Progenitor cell of endocrine pancreas (in vitro differentiated cells): ENCODE measurements at places on chromosomes 4 and X.

DNA sequence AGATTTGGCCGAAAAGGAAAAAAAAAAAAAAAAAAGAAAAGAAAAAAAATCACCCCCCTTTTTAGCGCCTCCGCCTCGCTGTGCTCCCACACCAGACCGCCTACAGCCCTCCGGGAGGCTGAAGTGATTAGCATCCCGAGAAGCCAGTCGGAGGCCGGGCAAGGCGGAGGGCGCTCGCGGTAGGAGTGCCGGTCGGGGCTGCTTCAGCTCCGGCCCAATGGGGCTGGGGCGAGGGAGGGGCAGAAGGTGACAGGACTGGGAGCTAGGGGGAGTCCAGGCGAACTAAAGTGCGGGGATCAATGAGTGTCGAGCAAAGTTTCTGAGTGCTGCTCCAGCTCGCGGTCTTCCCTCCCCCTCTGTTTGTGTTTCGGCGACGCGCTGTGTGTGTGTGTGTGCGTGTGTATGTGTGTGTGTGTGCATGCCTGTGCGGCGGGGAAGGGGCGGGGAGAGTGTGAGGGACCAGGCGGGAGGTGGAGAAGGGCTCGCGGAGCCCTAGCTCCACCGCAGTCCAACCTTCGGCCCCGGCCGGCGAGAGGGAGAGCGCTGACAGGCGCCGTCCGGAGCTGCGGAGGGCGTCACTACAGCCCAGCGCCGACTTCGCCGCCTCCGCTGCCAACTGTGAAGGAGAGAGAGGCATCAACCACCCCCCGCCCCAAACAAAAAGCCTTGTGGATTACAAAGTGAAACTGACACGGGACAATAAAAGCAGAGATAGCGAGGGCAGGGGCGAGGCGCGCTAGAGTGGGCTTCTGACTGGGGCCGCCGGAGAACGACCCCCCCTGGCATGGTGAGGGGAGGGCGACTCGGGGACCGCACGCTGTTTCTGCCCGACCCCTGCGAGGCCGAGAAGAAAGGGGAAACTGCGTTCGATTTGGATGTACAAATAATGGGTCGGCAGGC lies at the start of gene FAT4:
Gene FAT4 (plus strand): TSS at position 280 of the 900 bp plus-strand sequence. CDS start 1,457 bp downstream, outside the sequence.
- H3K27me3 ChIP-seq, result peaks cover 37% of the 10 kb centered on the region
- H3K36me3 ChIP-seq, result no peaks in the 10 kb centered on the region
- peaks cover 18% of the 10 kb centered on the region for H3K4me1 ChIP-seq
- H3K27ac ChIP-seq, result peak within 1 kb of the TSS; percentile 96
- peak within 1 kb of the TSS; percentile 91 for H3K4me3 ChIP-seq

- no peaks in the 10 kb centered on the region for H3K27me3 ChIP-seq
- no peaks in the 10 kb centered on the region for H3K4me1 ChIP-seq
- H3K27ac ChIP-seq, result no peak overlapping the region
- no peak for DNase-seq
Observed at GRCh38 chrX:11960031-11960430, 178.2 kb upstream of the FRMPD4 start.

GRCh38 chrX:18702362-18703195 lies 4.9 kb upstream of the PPEF1 start:
- no peak overlapping the region for H3K27ac ChIP-seq
- peaks cover 4% of the 10 kb centered on the region for H3K4me1 ChIP-seq
- DNase-seq, result no peak
- no peaks in the 10 kb centered on the region for H3K27me3 ChIP-seq
- no peak overlapping the region for H3K4me3 ChIP-seq

GRCh38 chr4:162869157-162869556 lies 297.5 kb downstream of the NAF1 start:
- H3K4me1 ChIP-seq, result peaks cover under 1% of the 10 kb centered on the region
- no peaks in the 10 kb centered on the region for H3K36me3 ChIP-seq
- no peak overlapping the region for H3K4me3 ChIP-seq
- H3K27me3 ChIP-seq, result no peaks in the 10 kb centered on the region
- DNase-seq, result no peak
- no peak overlapping the region for H3K27ac ChIP-seq

DNA sequence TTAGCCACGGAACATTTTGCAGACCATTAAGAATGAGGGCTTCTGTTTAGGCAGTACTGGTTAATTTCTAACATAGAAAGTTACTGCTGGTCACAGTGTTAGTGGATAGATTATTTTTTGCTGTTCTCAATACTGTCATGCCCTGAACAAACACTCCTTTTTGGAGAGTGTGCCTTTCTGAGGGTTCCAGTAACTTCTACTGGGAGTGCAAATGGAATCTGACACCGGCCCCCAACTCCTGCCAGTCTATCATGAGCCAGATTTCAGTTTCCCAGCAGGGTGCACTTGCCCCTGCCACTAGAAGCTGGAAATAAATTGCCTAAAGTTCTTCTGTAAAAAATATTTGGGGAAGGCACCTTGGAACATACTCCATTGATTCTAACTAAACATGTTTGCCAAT lies 224.4 kb upstream of the GPC4 start:
- H3K4me3 ChIP-seq, result no peak overlapping the region
- no peaks in the 10 kb centered on the region for H3K27me3 ChIP-seq
- DNase-seq, result no peak
- peak overlapping the region; percentile 77 for H3K27ac ChIP-seq
- H3K4me1 ChIP-seq, result peaks cover 18% of the 10 kb centered on the region

GRCh38 chrX:111100191-111100590 lies 4.2 kb downstream of the PAK3 start:
- no peaks in the 10 kb centered on the region for H3K36me3 ChIP-seq
- peaks cover 16% of the 10 kb centered on the region for H3K27me3 ChIP-seq
- H3K4me1 ChIP-seq, result peaks cover 10% of the 10 kb centered on the region
- no peak overlapping the region for H3K27ac ChIP-seq
- DNase-seq, result peak; percentile 24
- no peak overlapping the region for H3K4me3 ChIP-seq

DNA sequence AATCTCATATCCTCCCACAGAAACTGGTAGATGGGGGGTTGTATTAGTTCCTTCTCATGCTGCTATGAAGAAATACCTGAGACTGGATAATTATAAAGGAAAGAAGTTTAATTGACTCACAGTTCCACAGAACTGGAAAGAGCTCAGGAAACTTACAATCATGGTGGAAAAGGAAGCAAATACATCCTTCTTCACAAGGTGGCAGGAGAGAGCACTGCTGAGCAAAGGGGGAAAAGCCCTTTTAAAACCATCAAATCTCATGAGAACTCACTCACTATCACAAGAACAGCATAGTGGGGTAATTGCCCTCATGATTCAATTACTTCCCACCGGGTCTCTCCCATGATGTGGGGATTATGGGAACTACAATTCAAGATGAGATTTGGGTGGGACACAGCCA lies 250.5 kb upstream of the GPRIN3 start:
- no peak overlapping the region for H3K27ac ChIP-seq
- DNase-seq, result no peak
- no peaks in the 10 kb centered on the region for H3K27me3 ChIP-seq
- H3K4me1 ChIP-seq, result peaks cover 12% of the 10 kb centered on the region
- H3K36me3 ChIP-seq, result no peaks in the 10 kb centered on the region
- H3K4me3 ChIP-seq, result no peak overlapping the region

DNA sequence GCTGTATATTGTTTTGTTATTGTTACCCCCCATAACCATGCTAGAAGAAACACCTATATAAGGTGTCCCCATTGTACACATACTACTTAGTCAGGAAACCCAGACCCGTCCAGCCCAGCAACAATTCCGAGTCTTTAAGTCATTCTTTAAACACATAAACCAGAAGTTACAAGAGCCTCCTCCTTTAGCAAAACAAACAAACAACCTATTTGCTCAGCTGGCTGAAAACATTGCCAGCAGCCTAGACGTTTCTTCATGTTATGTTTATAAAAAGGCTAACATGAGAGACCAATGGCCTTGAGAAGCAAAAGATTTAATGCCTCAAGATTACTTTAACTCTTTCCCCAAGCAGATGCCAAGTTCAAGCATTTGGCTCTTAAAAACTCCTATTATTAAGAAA lies 1.4 kb downstream of the ACOX3 start:
- no peak for DNase-seq
- H3K27ac ChIP-seq, result no peak overlapping the region
- H3K4me3 ChIP-seq, result peak overlapping the region; percentile 58
- peaks cover 7% of the 10 kb centered on the region for H3K36me3 ChIP-seq

DNA sequence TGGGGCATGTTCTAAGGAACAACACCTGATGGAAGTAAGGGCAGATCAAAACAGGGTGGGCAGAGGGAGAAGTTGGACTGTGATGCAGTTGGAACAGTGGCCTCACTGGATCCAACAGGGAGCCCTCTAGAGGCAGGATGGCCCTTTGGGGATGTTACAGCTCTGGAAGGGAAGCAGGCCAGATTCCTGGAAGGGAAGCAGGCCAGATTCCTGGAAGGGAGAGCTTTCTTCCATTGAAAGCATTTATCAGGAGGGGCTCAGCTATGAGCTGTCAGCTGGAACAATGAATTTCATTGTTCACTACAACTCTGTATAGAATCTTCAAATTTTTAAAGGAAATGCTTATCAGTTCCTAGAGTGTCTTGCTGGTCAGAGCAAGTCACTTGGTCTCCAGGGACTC lies 17.7 kb downstream of the IL15 start:
- DNase-seq, result no peak
- H3K27me3 ChIP-seq, result no peaks in the 10 kb centered on the region
- no peak overlapping the region for H3K4me3 ChIP-seq
- no peaks in the 10 kb centered on the region for H3K36me3 ChIP-seq
- H3K4me1 ChIP-seq, result no peaks in the 10 kb centered on the region

DNA sequence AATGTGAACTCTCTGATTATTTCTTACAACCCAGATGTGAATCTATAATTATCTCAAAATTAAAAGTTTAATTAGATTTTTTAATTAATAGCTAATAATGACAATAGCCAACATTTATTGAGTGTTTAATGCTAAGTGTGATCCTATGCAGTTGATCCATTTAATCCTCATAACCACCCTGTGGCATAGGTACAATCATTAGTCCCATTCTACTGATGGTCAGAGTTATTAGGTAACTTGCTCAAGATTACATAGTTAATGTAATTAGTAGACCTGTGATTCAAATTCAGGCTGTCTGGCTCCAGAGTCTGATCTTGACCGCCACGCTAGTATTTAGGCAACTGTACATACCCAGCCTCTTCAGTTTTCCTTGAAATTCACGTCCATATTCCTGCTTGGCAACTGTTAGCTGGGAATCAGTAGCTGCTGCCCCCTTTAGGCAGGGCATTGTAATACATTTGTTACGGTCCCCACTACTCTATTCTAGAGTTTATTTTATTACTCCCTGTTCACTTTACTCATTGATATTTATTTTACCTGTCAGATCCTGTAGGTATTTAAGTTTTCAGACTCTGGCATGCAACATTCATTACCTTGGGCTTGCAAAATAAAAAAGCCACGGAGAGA lies 20.6 kb upstream of the TEC start:
- no peaks in the 10 kb centered on the region for H3K36me3 ChIP-seq
- peaks cover 7% of the 10 kb centered on the region for H3K4me1 ChIP-seq
- H3K27me3 ChIP-seq, result no peaks in the 10 kb centered on the region
- no peak for DNase-seq

DNA sequence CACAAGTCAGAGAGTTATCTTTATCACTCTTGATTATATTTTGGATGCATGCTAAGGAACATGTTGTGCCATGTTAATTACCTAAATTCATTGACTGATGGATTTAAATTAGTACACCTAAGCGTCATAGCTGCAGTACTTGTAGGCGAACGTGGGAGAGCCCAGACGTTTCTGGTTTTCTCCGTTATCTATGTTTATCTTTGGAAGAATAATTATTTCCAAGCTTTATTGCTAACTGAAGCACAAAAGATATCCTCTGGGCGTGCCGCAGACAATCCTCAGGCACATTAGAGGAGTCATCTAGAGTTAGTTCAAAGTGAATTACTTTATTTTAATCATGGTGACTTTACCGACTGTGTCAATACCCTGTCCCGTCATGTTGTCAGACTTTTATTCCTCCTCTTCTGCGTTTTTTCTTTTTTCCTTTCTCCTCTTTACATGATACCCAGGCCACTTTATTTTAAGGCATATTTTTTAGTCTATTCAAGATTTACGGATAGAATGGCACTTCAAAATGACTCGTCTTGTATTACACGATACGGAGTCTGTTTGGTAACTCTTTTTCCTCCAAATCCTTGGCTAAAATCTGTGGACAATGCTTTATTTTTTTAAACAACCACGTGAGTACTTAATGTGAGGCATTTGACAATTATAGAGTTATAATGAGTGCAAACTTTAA lies 632.0 kb upstream of the TENM3 start:
- H3K4me3 ChIP-seq, result no peak overlapping the region
- no peak for DNase-seq
- H3K27ac ChIP-seq, result no peak overlapping the region
- H3K27me3 ChIP-seq, result peaks cover 12% of the 10 kb centered on the region
- no peaks in the 10 kb centered on the region for H3K36me3 ChIP-seq
- peaks cover 10% of the 10 kb centered on the region for H3K4me1 ChIP-seq

GRCh38 chr4:140152751-140153418 lies 1.1 kb downstream of the MAML3 start:
- peak overlapping the region; percentile 98 for H3K4me3 ChIP-seq
- DNase-seq, result peak; percentile 50
- H3K36me3 ChIP-seq, result no peaks in the 10 kb centered on the region
- peak overlapping the region; percentile 96 for H3K27ac ChIP-seq
- H3K4me1 ChIP-seq, result peaks cover 33% of the 10 kb centered on the region

GRCh38 chr4:62399242-62399641 lies 1199.1 kb downstream of the ADGRL3 start:
- H3K4me1 ChIP-seq, result no peaks in the 10 kb centered on the region
- DNase-seq, result no peak
- no peak overlapping the region for H3K4me3 ChIP-seq
- H3K27ac ChIP-seq, result no peak overlapping the region

DNA sequence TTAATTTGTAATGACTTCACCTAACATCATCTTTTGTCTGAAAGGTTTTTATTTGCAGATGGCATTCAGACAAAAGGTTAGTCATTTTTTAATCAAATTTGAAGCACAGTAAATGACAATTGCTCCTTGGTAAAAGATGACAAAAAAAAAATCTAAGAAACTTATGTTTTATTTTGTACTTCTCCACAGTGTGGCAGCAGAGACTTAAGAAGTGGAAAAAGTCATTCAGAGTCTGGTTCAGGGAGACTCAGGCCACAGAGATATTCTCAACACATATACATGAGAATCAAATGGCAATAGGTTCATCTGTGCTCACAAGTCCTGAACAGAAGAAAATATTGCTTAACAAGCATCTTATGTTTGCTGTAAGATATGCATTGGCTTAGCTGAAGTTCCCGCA lies 436.2 kb downstream of the KCNIP4 start:
- DNase-seq, result no peak
- no peak overlapping the region for H3K4me3 ChIP-seq
- H3K27ac ChIP-seq, result no peak overlapping the region
- H3K36me3 ChIP-seq, result no peaks in the 10 kb centered on the region
- H3K27me3 ChIP-seq, result peaks cover 11% of the 10 kb centered on the region

DNA sequence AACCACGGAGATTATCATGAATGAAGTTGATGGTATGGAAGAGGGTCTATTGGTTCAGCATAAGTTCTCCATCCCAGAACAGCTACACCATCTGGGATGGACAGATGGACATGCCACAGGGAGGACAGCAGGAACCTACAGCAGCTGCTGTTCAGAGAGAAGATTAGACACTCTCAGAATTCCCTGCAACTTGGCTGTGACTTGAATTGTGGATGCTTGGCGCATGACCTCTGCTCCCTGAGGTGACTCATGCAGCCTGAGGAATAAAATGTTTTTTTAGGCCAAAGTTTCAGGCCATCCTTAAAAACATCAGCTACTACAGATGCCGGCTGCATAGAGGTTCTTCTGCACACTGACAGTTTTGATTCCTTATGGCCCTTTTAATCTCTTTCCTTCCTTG lies 97.3 kb downstream of the RS1 start:
- H3K36me3 ChIP-seq, result no peaks in the 10 kb centered on the region
- no peaks in the 10 kb centered on the region for H3K27me3 ChIP-seq
- H3K27ac ChIP-seq, result no peak overlapping the region
